ENCODE measurements at places on chromosomes 4 and X. TPM values are rescaled to one million over a fixed set of nuclear protein-coding genes. Genes with fewer than 3 reads are reported as not detected.

Gene ARHGAP36
- total RNA-seq, result not detected

DNA sequence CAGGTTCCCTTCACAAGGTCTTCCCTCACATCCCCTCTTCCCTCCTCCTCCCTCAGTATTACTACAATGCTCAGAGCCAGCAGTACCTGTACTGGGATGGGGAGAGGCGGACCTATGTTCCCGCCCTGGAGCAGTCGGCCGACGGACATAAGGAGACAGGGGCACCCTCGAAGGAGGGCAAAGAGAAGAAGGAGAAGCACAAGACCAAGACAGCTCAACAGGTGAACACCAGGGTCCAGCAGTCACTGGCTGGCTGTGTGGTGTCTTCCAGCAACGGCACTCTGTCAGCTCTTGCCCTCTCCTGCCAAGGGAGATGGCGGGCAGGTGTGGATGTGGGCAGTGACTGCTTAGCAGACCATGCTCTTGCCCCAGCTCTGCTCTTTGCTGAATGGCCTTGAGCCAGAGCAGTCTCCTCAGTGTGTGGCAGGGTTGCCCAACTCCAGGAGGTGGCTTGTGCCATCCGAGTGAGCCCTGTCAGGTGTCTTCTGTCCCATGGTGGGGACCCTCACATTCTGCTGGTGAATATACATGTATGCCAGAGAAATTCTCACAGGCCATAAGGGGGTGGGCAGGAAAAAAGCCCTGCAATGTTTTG lies 11.4 kb upstream of the UBA1 start:
- no peak overlapping the region for H3K27ac ChIP-seq
- H3K27me3 ChIP-seq, result no peaks in the 10 kb centered on the region
- no peak for DNase-seq
- H3K4me3 ChIP-seq, result no peak overlapping the region
- peaks cover 81% of the 10 kb centered on the region for H3K36me3 ChIP-seq

DNA sequence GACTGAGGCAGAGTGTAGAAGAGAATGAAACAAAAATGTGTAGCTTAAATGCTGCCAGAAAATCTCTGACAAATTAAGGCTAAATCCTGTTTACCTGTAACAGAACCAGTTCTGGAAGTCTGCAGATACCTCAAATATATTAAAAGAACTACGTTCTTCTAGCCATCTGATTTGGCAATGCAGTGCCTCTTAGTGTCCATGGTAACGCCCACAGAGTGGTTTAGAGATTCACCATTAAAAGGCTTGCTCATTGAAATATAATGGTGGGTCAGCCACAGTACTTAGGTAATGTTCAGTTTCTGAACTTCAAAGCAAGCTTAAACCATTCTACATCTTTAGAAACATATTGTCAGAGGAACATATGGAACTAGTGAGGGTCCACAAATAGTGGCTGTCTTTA lies 23.2 kb upstream of the LUZP4 start:
- H3K27me3 ChIP-seq, result no peaks in the 10 kb centered on the region
- no peaks in the 10 kb centered on the region for H3K36me3 ChIP-seq
- no peak overlapping the region for H3K4me3 ChIP-seq
- no peak for DNase-seq

DNA sequence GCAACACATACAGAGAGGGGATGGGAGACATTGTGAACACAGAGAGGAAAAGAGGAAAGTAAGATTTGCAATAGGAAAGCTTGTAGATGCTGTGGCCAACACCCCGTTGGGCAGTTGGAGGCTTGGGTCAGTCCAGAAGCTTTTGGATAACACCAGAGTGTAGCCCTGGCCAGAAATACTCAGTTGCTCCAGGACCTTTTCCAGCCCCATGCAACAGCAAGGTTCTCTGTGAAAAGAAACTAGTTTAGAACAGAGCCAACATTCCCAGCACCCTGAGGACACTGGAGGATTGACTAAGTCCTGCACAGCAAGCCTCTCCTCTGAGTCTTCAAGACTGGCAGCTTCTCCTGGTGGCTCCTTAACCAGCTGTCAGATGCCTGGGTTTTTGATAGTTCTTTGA lies 27.9 kb upstream of the NAF1 start:
- no peaks in the 10 kb centered on the region for H3K27me3 ChIP-seq
- H3K4me1 ChIP-seq, result peaks cover 4% of the 10 kb centered on the region
- no peaks in the 10 kb centered on the region for H3K36me3 ChIP-seq
- peak overlapping the region; percentile 13 for H3K27ac ChIP-seq
- H3K4me3 ChIP-seq, result no peak overlapping the region

Gene MAGEA11
- total RNA-seq, result not detected

DNA sequence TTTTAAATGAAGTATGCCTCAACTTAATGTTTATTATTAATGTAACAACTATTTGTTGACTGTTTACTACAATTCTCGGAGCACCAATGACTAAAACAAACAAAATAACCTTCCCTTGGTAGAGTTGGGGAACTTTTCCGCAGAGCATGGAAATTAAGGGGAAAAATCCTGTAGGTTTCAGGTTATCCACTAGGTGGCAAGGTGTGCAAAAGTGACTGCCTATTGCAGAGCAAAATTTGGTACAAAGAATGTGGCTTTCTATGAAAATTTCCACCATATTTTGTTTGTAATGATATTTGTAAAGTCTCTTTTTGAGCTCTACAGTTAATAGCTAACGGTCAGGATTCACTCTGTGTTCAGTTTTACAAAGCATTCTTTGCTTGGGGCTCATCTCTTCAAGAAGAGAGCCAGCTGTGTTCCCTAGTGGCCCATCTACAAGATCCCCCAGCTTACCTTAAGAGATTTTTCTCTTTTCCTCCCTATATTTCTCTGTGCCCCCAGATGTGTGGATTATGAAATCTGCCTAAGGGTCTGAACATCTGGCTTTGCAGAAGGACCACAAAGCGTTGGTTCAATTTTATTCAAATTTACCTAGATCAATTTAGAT lies 61.1 kb downstream of the FBXO8 start:
- no peaks in the 10 kb centered on the region for H3K4me1 ChIP-seq
- H3K4me3 ChIP-seq, result no peak overlapping the region
- H3K36me3 ChIP-seq, result no peaks in the 10 kb centered on the region
- no peak overlapping the region for H3K27ac ChIP-seq
- DNase-seq, result peak; percentile 60

- H3K4me1 ChIP-seq, result no peaks in the 10 kb centered on the region
- no peak overlapping the region for H3K4me3 ChIP-seq
These were observed 70.1 kb upstream of the ENPP6 start for GRCh38 chr4:184287697-184288255.

GRCh38 chr4:105248613-105249012 lies 101.9 kb downstream of the TET2 start:
- H3K27ac ChIP-seq, result no peak overlapping the region
- H3K4me3 ChIP-seq, result no peak overlapping the region

- no peak overlapping the region for H3K27ac ChIP-seq
- H3K27me3 ChIP-seq, result no peaks in the 10 kb centered on the region
- no peak for DNase-seq
- no peaks in the 10 kb centered on the region for H3K36me3 ChIP-seq
- no peak overlapping the region for H3K4me3 ChIP-seq
These were observed 471.1 kb upstream of the NWD2 start for GRCh38 chr4:36773467-36773866.
